ENCODE measurements at places on chromosomes 7 and 10.

- DNase-seq, result no peak
Observed at GRCh38 chr7:123643495-123644441, 11.9 kb upstream of the LMOD2 start.

DNA sequence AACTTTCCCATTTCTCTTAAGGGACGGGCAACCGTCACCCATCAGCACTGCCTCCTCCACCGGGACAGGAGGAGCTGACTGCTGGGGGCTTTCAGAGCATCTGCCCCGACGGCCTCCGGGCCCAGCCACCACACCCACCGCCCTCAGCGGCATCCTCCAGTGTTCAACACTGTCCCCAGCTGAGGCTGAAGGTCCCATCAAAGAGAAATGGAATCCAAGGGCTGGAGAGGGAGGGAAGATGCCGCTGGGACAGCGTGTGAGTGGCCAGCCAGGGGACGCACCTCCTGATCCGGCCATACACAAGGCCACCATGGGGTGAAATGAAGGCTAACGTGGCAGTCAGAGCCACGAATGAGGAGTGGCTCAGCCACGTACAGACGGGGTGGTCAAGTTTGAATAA lies 153.6 kb upstream of the PPP2R2D start:
- no peak for DNase-seq

DNA sequence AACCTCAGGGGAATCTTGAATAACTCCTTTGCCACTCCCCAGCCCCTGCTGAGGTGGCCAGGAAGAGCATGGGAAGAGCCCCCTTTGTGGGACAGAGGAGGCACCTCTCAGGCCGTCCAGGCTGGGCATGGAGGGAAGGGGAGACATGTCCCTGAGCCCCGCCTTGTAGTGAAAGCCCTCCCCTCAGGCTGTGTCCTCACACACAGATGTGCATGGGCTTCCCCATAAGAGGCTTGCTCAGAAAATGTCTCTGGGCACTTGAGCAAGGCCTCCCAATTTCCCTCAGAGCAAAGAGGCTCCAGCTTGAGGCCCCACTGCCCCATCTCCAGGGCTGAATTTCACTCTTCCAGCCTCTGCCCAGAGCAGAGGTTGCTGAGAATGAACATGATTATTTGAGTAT lies 3.8 kb downstream of the TMEM72 start:
- DNase-seq, result no peak

- DNase-seq, result no peak
Observed at GRCh38 chr7:47337531-47337930, 244.4 kb downstream of the TNS3 start.

DNA sequence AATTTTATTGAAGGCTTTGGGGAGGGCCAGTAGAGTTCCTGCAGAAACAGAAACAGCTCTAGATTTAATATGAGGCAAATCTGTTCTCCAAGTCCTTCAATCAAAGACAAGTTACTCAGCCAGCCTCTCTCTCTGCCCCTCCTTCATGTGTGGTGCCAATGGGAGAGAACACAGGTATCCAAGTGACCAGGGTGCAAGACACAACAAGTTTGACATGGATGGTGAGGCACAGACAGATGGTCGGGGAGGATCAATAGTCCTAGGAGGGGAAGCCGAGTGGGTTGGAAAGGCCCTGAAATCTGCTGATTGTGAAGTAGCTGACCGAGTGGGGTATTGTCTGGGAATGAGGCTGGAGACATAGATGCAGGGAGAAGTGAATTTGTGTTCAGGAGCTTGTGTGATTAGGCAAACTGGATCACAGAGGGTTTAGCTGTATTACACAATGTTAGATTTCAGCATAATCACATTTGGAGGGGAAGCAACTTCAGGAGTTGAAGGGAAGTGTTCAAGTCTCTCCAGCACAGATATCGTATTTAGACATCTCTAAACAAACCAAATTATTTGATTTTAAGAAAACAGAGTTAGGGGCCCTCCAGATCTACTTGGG lies 1.5 kb downstream of the GIMAP1 start:
- DNase-seq, result no peak

- peak; percentile 43 for DNase-seq
Observed at GRCh38 chr7:99380032-99380822, 5.7 kb downstream of the ARPC1B start.

- DNase-seq, result no peak
Observed at GRCh38 chr7:38122501-38122900, 55.5 kb upstream of the STARD3NL start.

GRCh38 chr7:141654551-141654950 lies 47.4 kb downstream of the DENND11 start:
- DNase-seq, result no peak
